ENCODE measurements at places on chromosomes 2 and 18.

DNA sequence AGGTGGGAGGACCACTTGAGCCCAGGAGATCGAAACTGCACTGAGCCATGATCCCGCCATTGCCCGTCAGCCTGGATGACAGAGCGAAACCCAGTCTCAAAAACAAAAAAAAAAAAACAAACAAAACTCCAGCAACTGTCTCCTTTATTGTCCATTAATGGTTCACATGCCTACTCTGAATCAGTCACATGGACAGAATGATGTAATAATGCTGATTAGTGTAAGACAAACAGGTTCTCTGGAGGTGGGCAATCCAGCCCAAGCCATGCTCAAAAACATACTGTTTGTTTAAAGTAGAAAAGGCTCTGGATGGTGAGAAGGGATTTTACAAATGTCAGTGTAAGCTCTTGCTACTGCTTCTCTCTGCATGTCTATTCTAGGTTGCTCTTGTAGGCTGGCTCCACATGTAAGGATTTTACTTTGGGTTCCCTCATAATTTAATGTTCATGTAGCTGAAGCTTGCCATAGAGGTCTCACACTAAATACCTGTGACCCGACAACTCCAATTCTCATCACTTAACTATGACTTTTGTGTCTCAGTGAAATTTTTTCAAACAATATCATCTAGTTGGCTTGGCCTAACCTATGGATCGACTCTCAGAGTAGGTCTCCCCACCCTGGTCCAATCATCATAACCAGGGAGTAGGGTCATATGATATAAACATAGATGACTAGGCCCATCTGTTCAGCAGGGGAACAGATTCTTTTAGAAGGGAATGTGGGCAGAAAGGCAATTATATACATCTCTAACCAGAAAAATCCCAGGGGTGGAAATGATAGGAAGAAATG lies 83.9 kb upstream of the SLC39A10 start:
- no peak for DNase-seq

- no peak for DNase-seq
Observed at GRCh38 chr2:218727502-218728165, 17.0 kb downstream of the TTLL4 start.

- DNase-seq = no peak
Observed at GRCh38 chr2:104658904-104659591, 194.9 kb upstream of the POU3F3 start.

DNA sequence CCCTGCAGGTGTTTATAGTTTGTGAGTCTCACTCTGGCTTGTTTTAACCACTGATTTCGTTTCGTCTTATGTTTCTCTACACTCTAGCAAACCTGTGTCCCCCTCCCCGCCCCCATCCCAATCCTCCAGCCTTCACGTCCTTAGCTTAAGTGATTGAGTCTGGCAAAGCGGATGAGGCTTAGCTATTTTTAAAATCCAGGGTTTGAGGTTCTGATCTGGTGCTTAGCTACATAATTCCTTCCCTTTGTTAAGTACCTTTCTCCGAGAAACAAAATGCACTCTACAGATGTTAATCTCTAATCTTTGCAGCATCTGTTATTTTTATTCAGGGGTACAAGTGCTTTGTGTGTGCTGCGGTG lies 7.8 kb downstream of the AGAP1 start:
- DNase-seq = no peak

DNA sequence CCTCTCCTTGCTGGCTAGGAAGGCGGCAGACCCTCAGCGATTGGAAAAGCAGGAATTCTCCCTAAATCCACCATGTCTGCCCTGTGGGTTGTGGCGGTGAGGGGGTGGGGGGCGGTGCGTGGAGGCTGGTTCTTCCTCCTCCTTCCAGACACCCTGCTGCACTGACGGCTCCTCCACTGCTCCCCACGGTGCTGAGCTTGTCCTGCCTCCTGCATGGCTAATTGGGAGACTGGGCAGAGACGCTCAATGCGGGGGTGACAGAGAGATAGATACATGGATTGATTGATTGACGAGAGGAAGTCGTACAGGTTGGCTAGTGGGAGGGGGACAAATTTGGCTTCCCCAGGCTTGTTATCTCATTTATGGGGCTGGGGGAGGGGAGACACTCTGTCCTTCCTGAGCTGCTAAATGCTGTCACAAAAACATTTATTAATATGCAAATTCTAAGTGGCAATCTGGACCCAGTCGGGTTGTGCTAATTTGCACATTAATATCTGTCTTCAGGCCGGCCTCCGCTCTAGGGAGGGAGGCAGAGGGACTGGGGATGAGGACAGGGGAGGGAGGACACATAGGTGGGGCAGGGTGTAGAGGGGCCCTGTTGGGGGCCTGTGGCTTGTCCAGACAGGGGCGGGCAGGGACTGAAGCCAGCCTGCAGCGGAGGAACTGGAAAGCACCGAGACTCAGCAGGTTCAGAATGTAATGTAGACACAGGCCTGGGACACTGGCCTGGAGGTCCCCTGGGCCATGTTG lies 181.6 kb downstream of the CELF4 start:
- no peak for DNase-seq
